ENCODE measurements at places on chromosomes 5 and 9.
A peak's percentile ranks its signal among the peaks of the same experiment; 100 is the strongest.

DNA sequence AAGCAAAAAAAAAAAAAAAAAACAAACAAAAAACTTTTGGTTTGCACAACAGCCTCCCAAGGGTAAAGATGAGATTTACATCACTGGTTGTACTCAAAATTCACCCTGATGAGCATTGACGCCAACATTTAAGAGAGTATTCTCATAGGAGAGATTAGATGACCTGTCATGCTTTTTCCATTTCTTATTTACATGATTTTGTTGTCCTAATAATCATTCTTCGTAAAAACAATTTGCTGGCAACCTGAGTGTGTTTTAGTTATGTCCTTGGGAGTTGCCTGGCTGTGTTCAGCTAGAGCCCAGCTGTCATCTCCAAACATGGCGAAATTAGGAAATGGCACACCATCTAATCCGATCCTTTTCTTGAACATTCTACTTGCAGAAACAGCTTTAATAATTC is 186.4 kb upstream of the MRPS30 start:
- no peak for DNase-seq

DNA sequence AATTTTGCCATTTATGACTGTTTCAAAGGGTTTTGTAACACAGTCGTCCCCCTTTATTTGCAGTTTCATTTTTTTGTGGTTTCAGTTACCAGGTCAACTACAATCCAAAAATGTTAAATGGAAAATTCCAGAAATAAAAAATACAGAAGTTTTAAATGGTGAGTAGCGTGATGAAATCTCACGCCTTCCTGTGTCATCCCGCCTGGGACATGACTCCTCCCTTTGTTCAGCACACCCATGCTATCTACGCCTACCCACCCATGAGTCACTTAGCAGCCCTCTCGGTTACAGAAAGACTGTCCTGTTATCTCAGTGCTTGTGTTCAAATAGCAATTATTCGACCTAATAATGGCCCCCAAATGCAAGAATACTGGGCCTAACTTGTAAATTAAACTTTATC is 765.3 kb upstream of the ADAMTS16 start:
- DNase-seq, result no peak

DNA sequence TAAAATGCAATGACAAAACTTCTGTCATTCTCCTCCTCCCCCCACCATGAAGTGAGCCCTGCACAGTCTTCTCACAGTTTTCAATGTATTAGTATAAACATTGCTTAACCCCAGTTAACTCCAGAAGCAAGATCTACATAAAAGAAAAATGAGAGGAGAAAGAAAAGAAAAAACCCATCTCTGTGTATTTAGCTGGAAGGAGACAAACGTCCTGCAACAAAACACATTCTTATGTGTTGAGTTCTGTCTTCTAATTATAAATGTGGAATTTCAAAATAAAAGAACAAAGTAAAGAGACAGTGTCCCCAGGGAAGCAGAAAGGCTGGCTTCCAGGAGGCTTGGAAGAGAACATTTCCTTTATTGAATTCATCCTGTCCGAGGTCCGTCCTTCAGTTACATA is 491.9 kb upstream of the TUSC1 start:
- no peak for DNase-seq

GRCh38 chr5:154898210-154898609 is 39.8 kb downstream of the CNOT8 start:
- DNase-seq, result no peak

- no peak for DNase-seq
Measured at GRCh38 chr9:33129251-33129885, 37.8 kb downstream of the B4GALT1 start.

DNA sequence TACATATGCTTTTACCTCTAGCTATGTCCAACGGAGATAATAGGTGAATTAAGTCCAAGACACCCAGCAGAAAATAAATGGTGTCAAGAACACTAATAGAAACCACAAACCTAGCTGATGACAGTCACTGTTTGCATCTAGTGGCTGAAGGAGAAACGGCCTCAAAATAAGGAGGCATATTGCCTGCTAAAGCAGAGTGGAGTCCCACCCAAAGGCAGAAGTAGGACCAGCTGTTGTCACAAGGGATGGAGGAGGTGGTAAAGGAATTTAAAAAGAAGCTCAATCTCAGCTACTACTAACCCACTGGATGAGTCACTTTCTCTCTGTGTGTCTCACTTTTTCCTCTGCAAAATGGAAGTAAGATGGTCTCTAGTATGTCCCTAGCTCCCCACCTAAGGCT is 224.3 kb downstream of the GRIA1 start:
- DNase-seq, result no peak

DNA sequence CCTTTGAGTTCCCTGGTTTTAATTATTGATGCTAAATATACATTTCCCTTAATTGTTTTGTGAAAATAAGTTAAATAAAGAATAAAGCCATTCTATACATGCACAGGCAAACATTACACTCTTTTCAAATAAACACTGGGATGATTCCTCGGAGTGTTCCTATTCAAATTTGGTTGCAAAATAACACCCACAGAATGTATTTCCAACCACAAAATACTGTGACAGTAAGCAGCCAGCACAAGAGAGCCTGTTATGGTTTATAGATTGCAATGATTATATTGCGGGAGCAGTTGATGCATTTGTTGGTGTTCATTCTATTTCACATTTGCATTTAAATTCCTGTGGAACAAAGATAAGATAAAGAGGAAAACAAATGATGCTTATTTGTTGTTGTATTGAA is 632.6 kb upstream of the WWC1 start:
- no peak for DNase-seq

- DNase-seq, result no peak
Measured at GRCh38 chr9:14245901-14246525, 67.9 kb downstream of the NFIB start.

DNA sequence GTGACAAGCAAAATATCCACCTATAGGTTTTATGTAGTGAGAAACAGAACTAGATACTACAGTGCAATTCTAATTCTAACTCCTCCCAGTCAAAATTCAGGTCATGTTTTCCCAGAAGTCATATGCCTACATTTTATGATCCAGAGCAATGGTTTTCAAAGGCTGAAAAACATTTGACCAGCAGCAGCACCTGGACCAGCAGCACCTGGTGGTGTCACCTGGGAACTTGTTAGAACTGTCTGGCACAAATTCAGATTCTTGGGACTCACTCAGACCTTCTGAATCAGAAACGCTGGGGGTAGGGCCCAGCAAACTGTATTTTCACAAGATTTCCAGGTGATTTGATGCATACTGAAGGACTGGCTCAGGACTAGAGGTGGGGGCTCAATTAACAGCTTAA is 367.7 kb upstream of the RFX3 start:
- DNase-seq, result no peak

DNA sequence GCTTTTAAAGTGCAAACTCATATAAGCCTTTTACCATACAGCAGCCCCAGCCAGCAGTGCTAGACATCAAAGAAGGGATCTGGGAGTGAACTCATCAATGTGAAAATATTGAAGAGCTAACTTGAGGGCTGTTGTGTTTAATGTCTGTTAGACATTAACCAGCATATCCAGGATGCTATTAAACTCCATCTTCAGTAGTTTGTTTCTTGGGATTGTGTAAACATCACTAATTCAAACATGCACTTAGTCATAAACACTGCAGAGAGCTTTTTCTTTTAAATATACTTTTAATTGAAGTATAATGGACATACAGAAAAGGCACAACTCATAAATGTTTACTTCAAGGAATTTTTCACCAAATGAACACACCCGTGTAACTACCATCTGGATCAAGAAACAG is 81.8 kb downstream of the TMEM252 start:
- DNase-seq, result no peak

DNA sequence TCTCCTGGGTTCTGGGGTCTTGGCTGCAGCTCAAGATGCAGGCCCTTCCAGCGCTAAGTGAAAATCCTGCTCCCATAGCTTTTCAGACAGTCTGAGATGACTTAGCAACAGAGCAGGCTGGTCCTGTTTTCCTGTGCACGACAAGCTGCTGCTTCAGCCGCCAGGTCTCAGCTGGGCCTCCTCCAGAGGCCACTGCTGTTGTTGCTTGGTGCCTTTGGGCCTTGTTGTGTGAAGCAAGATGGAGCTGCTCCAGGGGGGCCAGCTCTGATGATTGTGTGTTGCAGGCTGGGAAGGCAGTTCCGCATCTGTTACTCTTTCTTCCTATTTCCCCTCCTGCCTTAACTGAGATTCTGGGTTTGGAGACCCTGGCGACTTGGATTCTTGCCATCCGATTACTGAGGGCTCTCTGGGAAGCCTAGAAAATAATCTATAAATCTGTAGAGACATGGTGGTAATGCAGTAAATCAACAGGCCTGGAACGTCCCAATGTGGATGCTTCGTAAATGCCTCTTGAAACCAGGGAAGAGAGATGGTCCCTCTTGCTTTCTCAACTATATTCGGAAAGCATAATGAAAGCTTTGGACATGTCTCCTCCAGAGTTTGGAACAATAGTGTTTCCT is 3.2 kb downstream of the MAP1B start:
- DNase-seq, result no peak

DNA sequence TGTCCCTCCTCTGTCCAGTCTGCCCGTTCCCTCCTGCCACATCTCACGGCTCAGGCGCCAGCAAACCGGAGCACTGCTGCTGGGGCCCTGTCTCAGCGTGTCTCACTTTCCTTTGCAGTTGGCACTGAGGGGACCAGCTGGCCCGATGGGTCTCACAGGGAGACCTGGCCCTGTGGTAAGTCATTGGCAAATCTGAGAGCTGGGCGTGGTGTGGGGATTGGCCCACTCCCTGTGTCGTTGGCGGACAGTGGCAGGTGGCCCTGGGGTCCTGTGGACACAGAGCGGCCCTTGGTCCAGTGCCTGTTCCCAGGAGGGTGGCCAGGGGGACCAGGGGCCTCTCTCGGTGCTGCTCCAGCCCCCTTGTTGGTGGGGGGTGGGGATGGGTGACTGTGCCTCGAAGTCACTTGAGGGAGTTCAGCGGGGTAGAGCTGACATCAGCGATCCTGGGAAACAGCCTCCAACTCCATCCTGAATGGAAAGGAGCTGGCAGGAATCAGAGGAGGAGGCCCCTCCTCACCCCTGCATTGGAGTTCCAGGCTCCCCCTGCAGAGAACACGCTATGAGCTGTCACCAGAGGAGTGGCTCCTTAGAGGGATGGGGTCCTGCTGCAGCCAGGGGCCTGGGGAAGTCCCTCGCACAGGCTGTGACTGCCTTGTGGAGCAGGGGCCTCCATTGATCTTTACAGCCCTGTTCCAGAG is 111.0 kb downstream of the COL5A1 start:
- DNase-seq, result no peak

DNA sequence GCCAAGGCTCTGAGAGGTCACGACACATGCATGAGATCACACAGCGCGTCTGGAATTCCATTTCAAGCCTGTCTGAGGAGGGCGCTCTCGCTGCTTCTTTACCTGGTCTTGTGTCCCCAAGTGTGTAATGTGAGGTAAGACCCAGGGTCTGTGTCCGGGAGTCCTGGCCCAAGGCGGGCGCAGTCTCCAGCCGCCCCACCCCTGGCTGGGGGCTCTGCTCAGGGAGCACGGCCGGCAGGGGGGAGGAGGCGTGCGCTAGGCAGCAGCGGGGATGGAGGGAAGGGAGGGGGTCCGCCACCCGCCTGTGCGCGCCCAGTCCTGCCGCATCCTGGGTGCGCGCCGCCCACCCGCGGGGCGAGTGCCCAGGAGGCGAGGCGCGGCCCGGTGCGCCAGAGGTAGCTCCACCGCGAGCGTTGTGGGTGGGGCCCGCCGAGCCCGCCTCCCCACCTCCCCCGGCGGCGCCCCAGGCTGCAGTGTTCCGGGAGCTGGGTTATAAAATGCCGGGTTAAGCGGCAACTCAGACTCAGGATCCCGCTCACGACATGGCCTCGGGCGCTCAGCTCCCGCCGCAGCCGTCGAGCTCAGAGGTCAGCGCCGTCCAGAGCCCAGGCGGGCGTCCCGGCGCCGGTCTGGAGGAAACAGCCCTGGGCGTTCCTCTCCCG is at the start of gene CCNI2:
Gene CCNI2, plus strand, starts transcription at position 473 of the 662 bp plus-strand sequence. Its CDS starts 70 bp downstream, at position 543.
- DNase-seq, result no peak

DNA sequence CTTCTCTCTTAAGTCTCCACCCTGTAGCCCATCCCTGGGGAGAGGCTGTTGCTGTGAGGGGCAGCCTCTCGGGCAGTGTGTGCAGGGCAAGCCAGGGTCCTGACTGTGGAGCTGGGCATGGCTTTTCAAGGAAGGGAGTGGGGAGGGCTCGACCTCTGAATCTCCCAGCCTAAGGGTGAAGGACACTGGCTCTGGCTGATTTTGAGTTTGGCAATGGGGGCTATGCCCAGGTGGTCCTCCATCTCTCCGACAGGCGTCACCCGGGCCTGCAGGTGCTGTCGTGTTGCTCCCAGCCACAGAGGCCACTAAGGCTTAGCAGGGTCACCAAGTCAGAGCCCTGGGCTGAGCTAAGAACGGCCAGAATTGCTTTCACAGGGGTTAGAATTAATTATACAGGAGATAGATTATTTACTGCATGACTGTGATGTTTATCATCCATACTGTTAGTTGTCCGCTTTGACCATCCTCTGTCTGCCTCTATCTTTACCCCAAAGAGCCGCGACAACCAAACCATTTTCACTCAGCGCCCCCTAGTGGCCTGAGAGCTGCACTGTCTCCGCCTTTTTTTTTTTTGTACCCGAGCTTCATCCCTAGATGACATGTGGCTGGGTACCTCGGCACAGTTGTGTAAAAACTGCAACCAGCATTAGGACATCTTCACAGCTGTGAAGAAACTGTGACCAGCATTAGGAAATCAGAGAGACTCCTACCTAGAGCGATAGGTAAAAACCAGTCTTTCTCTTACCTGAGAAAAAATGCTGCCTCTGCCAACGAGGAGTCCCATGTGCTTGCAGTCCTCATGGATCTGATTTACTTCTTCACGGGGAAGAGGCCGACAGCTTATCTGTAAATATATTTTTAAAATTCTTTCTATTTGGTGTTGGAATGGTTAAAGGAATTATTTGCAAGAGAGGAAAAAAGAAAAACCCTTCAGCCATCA is 44.5 kb downstream of the AGXT2 start:
- peak; percentile 55 for DNase-seq

GRCh38 chr9:134403292-134403681 is 77.0 kb downstream of the RXRA start:
- DNase-seq, result no peak

- no peak for DNase-seq
Measured at GRCh38 chr9:11128156-11128555, 515.4 kb upstream of the PTPRD start.

DNA sequence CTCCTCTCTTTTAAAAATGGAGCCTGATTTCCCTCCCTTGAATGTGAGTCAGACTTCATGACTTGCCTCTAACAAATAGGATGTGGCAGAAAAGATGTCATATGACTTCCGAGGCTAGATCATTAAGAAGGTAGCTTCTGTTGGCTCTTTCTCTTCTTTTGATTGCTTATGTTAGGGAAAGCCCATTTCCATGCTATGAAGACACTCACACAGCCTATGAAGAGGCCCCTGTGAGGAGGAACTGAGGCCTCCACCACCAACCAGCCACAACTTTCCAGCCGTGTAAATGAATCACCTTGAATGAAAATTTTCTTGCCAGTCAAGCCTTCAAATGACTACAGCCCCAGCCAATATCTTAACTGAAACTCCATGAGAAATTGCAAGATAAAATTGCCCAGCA is 413.4 kb downstream of the TMEM38B start:
- no peak for DNase-seq

GRCh38 chr5:171629628-171630349 is 155.8 kb upstream of the SMIM23 start:
- DNase-seq, result peak; percentile 21

- DNase-seq, result no peak
Measured at GRCh38 chr5:33736510-33736909, 155.3 kb downstream of the ADAMTS12 start.
